ENCODE measurements at places on chromosomes 6 and 20.

- DNase-seq = no peak
- H3K27ac ChIP-seq = no peak overlapping the region
- peaks cover 6% of the 10 kb centered on the region for H3K27me3 ChIP-seq
- no peaks in the 10 kb centered on the region for H3K4me1 ChIP-seq
Observed at GRCh38 chr20:45305262-45305661, 1.4 kb upstream of the RBPJL start.

GRCh38 chr6:16352258-16352635 lies 113.9 kb downstream of the GMPR start:
- H3K4me1 ChIP-seq = no peaks in the 10 kb centered on the region
- H3K36me3 ChIP-seq = no peaks in the 10 kb centered on the region
- no peak for DNase-seq
- no peak overlapping the region for H3K4me3 ChIP-seq

DNA sequence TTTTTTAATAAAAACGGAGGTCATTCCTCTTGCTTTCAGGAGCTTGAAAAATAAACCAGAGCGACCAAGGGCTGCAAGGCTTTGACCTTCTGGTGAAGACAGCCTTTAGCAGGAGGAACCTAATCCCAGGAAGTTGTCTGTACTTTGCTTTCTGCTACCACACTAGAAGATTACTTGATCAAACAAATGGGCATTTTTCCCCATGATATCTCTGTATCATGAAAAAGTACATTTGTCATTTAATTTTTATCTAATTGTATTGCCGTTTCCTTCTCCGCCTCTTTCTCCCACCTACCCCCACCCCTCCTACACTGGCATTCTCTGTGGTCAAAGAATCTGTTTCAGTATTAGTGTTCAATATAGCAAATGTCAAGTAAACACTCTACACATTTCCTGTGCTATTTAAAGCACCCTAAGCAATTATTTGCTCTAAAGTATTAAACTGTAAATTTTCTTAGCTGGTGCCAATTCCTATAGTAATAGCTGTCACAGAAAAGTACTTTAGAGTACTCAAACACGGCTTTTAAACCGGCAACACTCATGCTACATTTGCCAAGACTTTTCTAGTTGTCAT lies 29.7 kb downstream of the ATXN1 start:
- no peaks in the 10 kb centered on the region for H3K27me3 ChIP-seq
- H3K4me3 ChIP-seq = no peak overlapping the region
- DNase-seq = peak; percentile 50
- H3K4me1 ChIP-seq = peaks cover 45% of the 10 kb centered on the region

- no peak overlapping the region for H3K4me3 ChIP-seq
- H3K36me3 ChIP-seq = no peaks in the 10 kb centered on the region
- H3K27me3 ChIP-seq = no peaks in the 10 kb centered on the region
- H3K27ac ChIP-seq = no peak overlapping the region
Observed at GRCh38 chr20:1857466-1857865, 37.7 kb upstream of the SIRPA start.

- no peak for DNase-seq
- H3K4me1 ChIP-seq = no peaks in the 10 kb centered on the region
- H3K27ac ChIP-seq = no peak overlapping the region
Observed at GRCh38 chr20:38311091-38311490, 7.1 kb downstream of the BPI start.

GRCh38 chr6:46821458-46821881 lies 28.3 kb downstream of the MEP1A start:
- no peak for DNase-seq
- H3K27me3 ChIP-seq = no peaks in the 10 kb centered on the region
- H3K4me3 ChIP-seq = no peak overlapping the region
- no peaks in the 10 kb centered on the region for H3K4me1 ChIP-seq
- H3K27ac ChIP-seq = no peak overlapping the region
- H3K36me3 ChIP-seq = no peaks in the 10 kb centered on the region

DNA sequence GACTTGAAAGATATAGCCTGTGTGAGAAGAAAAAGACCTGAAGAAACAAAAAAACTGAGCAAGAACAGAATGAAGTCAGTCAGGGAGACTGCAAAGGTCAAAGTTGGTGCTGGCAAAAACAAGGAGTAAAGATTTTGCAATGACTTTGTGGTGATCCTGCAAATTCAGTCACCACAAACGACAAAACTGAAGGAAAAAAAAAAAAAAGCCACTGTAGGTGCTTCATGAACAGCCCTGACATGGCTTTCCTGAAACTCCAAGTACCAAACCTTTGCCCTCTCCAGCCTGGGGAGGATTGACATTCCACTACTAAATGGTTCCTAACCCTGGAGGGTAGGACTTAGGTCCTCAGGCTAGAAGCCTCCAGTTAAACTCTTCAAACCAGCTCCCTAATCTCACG lies 114.7 kb upstream of the BEND3 start:
- H3K27me3 ChIP-seq = no peaks in the 10 kb centered on the region
- no peaks in the 10 kb centered on the region for H3K4me1 ChIP-seq
- no peak overlapping the region for H3K27ac ChIP-seq

DNA sequence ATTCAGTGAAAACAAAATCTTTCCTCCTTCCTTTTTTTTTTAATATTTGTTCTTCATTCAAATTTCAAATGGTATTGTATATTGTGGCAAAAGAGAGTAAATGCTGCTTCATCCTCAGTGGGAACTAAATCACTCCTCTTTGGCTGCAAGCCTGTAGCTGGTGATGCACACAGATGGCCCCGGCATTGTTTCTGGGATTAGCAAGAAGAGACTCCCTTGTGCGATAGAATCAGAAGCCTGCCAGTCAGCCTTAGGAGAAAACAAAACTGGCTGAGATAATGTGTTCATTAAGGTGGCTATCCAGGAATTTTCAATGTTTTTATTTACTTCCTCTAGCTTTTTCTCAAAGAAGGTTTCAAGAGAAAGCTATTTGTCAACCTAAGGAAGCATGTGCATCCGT lies 20.7 kb upstream of the ELOVL2 start:
- no peaks in the 10 kb centered on the region for H3K27me3 ChIP-seq
- no peaks in the 10 kb centered on the region for H3K4me1 ChIP-seq
- H3K36me3 ChIP-seq = no peaks in the 10 kb centered on the region
- no peak overlapping the region for H3K27ac ChIP-seq
- no peak overlapping the region for H3K4me3 ChIP-seq

GRCh38 chr20:18718129-18718528 lies 95.5 kb upstream of the SCP2D1 start:
- peaks cover 8% of the 10 kb centered on the region for H3K4me1 ChIP-seq
- H3K36me3 ChIP-seq = no peaks in the 10 kb centered on the region
- DNase-seq = no peak

DNA sequence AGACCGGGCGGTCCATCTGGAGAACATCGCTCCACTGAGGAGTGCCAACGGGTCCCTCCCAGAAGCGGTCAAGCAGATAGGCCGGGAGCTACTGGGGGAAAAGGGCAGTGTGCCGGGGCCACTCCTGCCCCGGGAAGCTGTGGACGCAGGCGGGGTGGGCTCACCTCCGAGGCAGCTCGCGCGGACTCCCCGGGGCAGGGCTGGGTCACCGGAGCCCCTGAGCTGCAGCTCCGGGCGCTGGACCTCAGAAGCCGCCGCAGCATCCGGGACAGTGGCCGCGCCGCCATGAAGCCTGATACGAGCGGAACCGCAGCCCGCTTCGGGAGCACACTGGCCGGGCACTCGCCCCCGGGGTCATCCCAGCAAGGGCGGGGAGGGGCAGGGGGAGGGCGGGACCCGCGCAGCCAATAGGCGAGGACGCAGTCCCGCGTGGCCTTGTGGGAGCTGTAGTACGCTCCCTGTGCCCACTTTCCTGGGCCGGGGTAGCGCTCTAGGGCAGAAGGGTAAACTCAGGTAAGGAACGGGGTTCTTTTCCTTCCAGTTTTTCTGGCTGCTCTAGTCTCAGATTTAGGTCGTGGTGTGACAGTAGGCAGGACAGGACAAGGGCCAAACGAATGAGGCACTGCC lies at the start of gene MOCS1:
TSS of gene MOCS1 (minus strand) at position 332 of the 627 bp plus-strand sequence. CDS start at position 287, 45 bp downstream.
- H3K4me1 ChIP-seq = peaks cover 5% of the 10 kb centered on the region
- H3K27me3 ChIP-seq = peaks cover 3% of the 10 kb centered on the region
- DNase-seq = no peak
- H3K36me3 ChIP-seq = no peaks in the 10 kb centered on the region
- no peak within 1 kb of the TSS for H3K4me3 ChIP-seq
- no peak within 1 kb of the TSS for H3K27ac ChIP-seq

DNA sequence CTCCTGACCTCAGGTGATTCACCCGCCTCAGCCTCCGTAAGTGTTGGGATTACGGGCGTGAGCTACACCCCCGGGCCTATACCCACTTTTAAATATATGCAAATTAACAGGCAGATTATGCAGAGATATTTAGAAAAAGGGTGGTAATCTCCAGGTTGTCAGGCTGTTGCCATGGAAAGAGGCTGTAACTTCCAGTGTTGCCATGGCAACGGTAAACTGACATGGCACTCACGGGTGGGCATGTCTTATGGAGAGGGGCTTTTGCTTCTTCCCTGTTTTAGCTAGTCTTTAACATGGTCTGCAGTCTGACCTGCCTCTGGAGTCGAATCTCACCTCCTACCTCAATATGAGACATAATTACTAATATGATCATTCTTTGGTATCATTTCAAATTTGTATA lies 44.9 kb downstream of the ZNF334 start:
- H3K27ac ChIP-seq = no peak overlapping the region
- no peaks in the 10 kb centered on the region for H3K36me3 ChIP-seq
- no peak overlapping the region for H3K4me3 ChIP-seq
- no peak for DNase-seq

DNA sequence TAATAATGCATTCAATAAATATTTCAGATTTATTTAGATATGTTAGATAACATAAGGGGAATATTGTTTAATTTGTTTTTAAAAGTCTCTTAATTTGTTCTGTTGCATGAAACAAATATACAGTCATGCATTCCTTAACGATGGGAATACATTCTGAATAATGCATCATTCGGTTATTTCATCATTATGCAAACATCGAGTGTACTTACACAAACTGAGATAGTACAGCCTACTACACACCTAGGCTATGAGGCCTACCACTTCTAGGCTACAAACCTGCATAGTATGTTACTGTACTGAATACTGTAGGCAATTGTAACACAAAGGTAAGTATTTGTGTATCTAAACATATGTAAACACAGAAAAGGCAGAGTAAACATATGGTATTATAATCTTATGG lies 118.7 kb downstream of the EPHA7 start:
- H3K27ac ChIP-seq = no peak overlapping the region
- no peak for DNase-seq
- no peak overlapping the region for H3K4me3 ChIP-seq
- H3K4me1 ChIP-seq = no peaks in the 10 kb centered on the region
- H3K36me3 ChIP-seq = no peaks in the 10 kb centered on the region

DNA sequence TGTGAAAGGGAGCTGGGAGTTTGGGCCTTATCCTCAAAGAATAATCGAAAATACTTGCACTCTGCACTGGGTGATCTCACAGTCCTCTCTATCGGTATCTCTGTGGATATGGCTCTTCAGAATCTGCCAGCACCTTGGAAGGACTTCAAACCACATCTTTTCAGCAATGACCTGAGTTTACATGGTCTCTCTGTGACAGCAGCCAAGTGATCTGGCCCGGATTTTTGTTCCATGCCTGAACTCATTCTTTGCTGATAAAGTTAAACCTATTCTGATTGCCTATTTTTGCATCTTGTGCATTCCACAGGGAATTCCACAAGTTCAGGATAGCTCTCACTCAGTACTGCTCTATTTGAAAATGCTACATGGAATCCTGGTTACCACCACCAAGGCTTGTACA lies 98.9 kb downstream of the HDGFL1 start:
- H3K27ac ChIP-seq = no peak overlapping the region
- no peaks in the 10 kb centered on the region for H3K27me3 ChIP-seq
- H3K4me1 ChIP-seq = no peaks in the 10 kb centered on the region
- H3K36me3 ChIP-seq = no peaks in the 10 kb centered on the region
- no peak overlapping the region for H3K4me3 ChIP-seq
- no peak for DNase-seq

- peaks cover 27% of the 10 kb centered on the region for H3K27me3 ChIP-seq
- no peaks in the 10 kb centered on the region for H3K4me1 ChIP-seq
- no peak overlapping the region for H3K27ac ChIP-seq
- no peaks in the 10 kb centered on the region for H3K36me3 ChIP-seq
- DNase-seq = no peak
Observed at GRCh38 chr6:28673787-28674671, 148.3 kb downstream of the GPX5 start.

GRCh38 chr20:19113343-19113930 lies 99.0 kb upstream of the SLC24A3 start:
- H3K4me1 ChIP-seq = no peaks in the 10 kb centered on the region
- no peaks in the 10 kb centered on the region for H3K36me3 ChIP-seq
- no peak for DNase-seq
- H3K27me3 ChIP-seq = no peaks in the 10 kb centered on the region
- no peak overlapping the region for H3K27ac ChIP-seq

DNA sequence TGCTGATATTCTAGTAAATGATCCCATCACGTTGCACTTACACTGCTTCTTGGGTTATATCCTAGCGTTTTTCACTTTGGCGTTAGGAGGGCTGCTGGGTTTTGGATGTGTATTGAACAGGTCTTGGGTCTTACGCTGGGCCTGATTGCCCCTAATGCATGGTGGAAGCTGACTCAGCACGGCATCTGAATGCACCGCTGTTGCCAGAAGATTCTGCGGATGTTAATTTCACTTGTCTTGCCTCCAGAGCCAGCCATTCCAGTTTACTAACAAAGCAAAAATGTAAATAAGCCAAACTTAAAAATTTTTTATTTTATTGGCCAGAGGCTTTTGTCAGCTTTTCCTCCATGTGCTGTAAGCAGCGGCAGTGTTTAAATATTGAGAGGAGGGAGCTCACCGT lies 233.5 kb downstream of the TMEM242 start:
- no peaks in the 10 kb centered on the region for H3K27me3 ChIP-seq
- DNase-seq = no peak
- no peak overlapping the region for H3K27ac ChIP-seq

DNA sequence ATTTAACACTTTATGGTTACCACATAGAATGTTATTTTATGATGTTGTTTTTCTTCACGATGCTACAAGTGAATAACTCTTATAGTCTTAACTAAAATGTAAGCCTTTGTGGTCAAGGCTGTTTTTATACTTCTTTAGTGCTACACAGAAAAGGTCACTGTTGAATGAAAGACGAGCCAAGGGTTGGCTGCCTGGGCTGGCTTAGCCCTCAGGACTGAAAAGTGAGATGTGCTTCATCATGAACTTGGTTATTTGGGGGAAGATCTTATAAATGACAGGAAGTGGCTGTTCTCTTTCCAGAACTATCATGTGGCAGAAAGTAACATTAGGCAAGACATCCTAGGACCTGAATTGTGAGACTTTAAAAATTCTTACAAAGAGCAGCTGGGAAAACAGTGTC lies 404.0 kb downstream of the BTBD3 start:
- H3K27ac ChIP-seq = no peak overlapping the region
- no peak for DNase-seq
- no peaks in the 10 kb centered on the region for H3K36me3 ChIP-seq
- no peaks in the 10 kb centered on the region for H3K4me1 ChIP-seq
- H3K27me3 ChIP-seq = no peaks in the 10 kb centered on the region

DNA sequence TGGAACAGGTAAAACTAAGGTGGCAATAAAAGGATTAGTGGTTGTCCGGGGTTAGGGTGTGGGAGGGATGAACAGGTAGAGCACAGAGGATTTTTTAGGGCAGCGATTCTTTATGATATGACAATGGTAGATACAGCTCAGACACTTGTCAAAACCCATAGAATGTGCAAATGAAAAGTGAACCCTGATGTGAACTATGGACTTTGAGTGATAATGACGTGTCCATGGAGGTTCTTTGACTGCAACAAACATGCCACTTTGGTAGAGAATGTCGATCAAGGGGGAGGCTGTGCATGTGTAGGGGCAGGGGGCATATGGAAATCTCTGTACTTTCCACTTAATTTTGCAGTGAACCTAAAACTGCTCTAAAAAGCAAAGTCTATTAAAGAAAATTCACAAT lies 100.7 kb downstream of the LAMP5 start:
- DNase-seq = no peak
- H3K4me1 ChIP-seq = no peaks in the 10 kb centered on the region
- H3K27me3 ChIP-seq = no peaks in the 10 kb centered on the region
- no peak overlapping the region for H3K4me3 ChIP-seq
- no peaks in the 10 kb centered on the region for H3K36me3 ChIP-seq
- no peak overlapping the region for H3K27ac ChIP-seq
